Trophoblast cell (in vitro differentiated cells and primary cell): ENCODE measurements at places on chromosomes 4 and X.

DNA sequence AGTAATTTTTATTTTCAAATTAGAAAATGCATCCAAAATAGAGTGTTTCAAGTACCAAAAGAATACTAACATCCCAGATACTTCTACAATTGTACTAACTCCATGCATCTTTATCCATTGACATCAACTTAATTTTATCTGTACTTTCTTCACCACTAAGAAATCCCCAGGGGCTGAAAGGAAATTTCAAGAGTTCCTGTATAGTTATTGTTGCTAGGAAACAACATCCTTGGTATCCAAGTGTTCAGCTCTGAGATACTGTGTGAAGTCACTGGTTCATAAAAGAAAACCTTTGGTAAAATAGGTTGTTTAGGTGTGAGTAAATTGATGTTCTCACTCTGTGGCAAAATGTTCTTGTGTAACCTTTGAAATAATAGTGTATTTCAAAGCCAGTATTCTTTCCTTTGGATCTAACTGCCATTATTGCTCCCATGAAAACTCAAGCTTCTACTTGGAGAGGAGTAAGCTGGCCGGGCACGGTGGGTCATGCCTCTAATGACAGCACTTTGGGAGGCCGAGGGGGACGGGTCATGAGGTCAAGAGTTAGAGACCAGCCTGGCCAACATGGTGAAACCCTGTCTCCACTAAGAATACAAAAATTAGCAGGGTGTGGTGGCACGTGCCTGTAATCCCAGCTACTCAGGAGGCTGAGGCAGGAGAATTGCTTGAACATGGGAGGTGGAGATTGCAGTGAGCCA is 72.9 kb downstream of the COMMD8 start:
- no peaks in the 10 kb centered on the region for H3K27me3 ChIP-seq
- DNase-seq = no peak
- H3K27ac ChIP-seq = no peak overlapping the region
- H3K4me3 ChIP-seq = no peak overlapping the region
- H3K36me3 ChIP-seq = no peaks in the 10 kb centered on the region

DNA sequence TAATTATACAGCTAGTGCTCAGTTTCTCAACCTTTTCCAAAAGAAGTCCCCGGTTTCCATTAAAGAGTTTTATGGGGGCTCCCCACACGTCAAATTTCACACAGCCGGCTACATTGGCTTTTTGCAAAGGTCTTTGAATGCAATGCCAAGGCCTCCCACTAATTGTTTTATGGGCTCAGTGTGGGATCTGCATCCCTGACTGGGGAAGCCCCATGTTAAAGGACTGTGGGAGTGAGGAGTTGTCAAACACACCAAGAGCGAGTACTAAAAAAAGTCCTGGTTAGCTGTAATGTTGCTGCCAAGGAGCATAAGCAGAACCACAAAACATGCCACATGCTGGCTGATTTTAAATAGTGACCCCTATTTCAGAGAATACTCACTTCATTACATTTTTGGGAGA is 162.6 kb downstream of the BMPR1B start:
- H3K4me3 ChIP-seq = no peak overlapping the region
- no peaks in the 10 kb centered on the region for H3K36me3 ChIP-seq
- H3K27ac ChIP-seq = no peak overlapping the region
- H3K4me1 ChIP-seq = no peaks in the 10 kb centered on the region
- H3K27me3 ChIP-seq = no peaks in the 10 kb centered on the region

- no peak overlapping the region for H3K4me3 ChIP-seq
- H3K27ac ChIP-seq = no peak overlapping the region
- peaks cover under 1% of the 10 kb centered on the region for H3K36me3 ChIP-seq
- peak; percentile 24 for DNase-seq
- peaks cover 3% of the 10 kb centered on the region for H3K27me3 ChIP-seq
These were observed 2.5 kb upstream of the HTRA3 start for GRCh38 chr4:8267077-8267476.

- no peaks in the 10 kb centered on the region for H3K27me3 ChIP-seq
- no peak overlapping the region for H3K27ac ChIP-seq
- no peak overlapping the region for H3K4me3 ChIP-seq
- no peaks in the 10 kb centered on the region for H3K36me3 ChIP-seq
These were observed 19.4 kb upstream of the KLHL8 start for GRCh38 chr4:87239821-87240220.

DNA sequence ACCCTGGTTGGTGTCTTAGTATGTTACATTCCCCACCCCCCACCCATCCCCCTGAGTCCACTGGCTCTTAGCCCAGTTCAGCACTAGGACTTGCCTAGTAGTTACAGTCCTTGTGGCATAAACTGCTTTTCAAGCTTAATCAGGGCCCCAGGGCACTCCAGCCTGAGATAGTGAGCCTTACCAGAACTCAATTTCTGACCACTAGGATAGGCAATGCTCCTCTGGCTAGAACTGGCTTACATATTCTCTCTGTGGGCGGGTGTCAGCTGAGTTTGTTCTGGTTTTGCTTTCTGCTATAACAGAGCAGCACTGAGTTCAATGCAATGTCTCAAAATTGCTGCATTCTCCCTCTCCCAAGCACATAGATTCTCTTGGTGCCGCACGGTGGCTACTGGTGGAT is 391.4 kb upstream of the DIPK2B start:
- no peak for DNase-seq
- H3K4me3 ChIP-seq = no peak overlapping the region
- H3K27me3 ChIP-seq = no peaks in the 10 kb centered on the region
- no peak overlapping the region for H3K27ac ChIP-seq
- H3K4me1 ChIP-seq = no peaks in the 10 kb centered on the region

DNA sequence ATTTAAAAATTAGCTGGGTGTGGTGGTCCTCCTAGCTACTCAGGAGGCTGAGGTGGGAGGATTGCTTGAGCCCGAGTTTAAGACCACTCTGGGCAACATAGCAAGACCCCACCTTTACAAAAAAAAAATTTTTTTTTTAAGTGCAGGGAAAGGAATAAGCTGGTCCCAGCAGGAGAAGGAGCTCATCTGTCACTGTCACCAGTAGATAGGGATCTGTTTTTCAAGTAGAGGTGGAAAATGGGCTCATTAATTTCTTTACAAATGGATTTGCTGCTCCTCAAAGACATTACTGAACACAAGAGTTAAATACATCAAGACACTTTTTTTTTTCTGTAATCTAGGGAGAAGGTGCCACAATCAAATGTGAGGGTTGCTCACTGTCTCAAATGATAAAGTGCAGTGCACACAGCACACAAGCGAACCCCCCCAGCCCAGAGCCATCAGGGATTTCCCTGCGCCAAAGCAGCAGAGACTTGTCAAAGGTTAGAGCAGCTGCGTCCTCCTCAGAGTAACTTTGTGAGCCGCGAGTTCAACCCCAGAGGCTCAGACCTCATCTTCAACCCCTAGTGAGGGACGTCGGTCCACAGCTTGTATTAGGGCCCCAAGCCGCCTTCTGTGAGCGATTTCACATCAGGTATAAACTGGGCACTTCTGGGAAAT is 14.3 kb upstream of the MTNR1A start:
- no peak overlapping the region for H3K4me3 ChIP-seq
- peaks cover 9% of the 10 kb centered on the region for H3K4me1 ChIP-seq
- H3K36me3 ChIP-seq = no peaks in the 10 kb centered on the region

DNA sequence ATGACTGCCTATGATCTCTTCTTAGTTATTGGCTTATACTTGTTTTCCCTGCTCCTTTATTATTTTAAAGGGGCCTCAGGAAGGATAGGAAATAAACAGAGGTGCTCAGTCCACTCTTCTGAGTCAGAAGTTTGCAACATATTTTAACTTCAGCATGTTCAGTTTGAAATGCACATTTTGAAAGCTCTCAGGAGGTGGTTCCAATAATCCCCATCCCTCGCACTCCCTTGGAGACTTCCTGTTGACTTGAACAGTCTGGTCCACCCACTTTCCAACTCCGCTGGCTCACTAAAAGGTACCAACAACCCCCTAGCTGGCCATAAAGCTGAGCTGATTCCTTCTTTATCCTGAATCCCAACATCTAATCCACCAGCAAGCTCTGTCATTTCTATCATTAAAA is 78.3 kb upstream of the DUSP21 start:
- H3K27me3 ChIP-seq = no peaks in the 10 kb centered on the region
- H3K4me1 ChIP-seq = no peaks in the 10 kb centered on the region
- no peak for DNase-seq
- no peak overlapping the region for H3K4me3 ChIP-seq
- no peaks in the 10 kb centered on the region for H3K36me3 ChIP-seq

- H3K4me3 ChIP-seq = no peak overlapping the region
- H3K27me3 ChIP-seq = no peaks in the 10 kb centered on the region
- no peak overlapping the region for H3K27ac ChIP-seq
- peaks cover 4% of the 10 kb centered on the region for H3K36me3 ChIP-seq
These were observed 49.9 kb upstream of the MTMR1 start for GRCh38 chrX:150643271-150643670.

- no peak for DNase-seq
- no peaks in the 10 kb centered on the region for H3K27me3 ChIP-seq
- H3K36me3 ChIP-seq = no peaks in the 10 kb centered on the region
- no peak overlapping the region for H3K27ac ChIP-seq
- no peak overlapping the region for H3K4me3 ChIP-seq
These were observed 157.1 kb upstream of the FTHL17 start for GRCh38 chrX:31228909-31229308.

GRCh38 chrX:45824471-45824870 is 623.8 kb upstream of the DIPK2B start:
- H3K4me1 ChIP-seq = no peaks in the 10 kb centered on the region
- H3K27me3 ChIP-seq = no peaks in the 10 kb centered on the region
- no peaks in the 10 kb centered on the region for H3K36me3 ChIP-seq
- no peak overlapping the region for H3K27ac ChIP-seq
- H3K4me3 ChIP-seq = no peak overlapping the region
- DNase-seq = peak; percentile 73

GRCh38 chr4:85406185-85406584 is 68.8 kb upstream of the ARHGAP24 start:
- no peak for DNase-seq
- H3K4me1 ChIP-seq = no peaks in the 10 kb centered on the region
- no peaks in the 10 kb centered on the region for H3K36me3 ChIP-seq
- H3K27me3 ChIP-seq = no peaks in the 10 kb centered on the region

DNA sequence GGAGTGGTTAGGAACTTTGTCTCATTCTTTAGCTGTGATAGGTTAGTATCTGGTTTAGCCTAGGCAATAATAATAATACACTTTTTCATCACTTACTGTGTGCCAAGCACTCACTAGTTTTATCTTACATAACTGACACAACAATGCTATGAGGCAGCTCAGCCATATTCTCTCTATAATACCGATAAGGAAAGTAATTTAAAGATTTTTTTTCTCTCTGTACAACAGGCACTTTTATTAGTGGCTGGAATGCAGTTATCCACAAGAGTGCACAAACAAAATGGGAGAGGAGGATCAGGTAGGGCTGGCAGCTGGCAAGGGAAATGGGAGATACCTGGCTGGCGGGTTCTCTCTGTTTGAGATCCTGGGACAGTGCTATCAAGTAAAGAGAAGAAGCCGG is 7.6 kb downstream of the RELL1 start:
- no peak overlapping the region for H3K27ac ChIP-seq
- H3K4me1 ChIP-seq = no peaks in the 10 kb centered on the region
- no peaks in the 10 kb centered on the region for H3K27me3 ChIP-seq
- no peaks in the 10 kb centered on the region for H3K36me3 ChIP-seq
- H3K4me3 ChIP-seq = no peak overlapping the region
